NCI-H226 (cell line): ENCODE measurements at places on chromosomes 2 and 18.

DNA sequence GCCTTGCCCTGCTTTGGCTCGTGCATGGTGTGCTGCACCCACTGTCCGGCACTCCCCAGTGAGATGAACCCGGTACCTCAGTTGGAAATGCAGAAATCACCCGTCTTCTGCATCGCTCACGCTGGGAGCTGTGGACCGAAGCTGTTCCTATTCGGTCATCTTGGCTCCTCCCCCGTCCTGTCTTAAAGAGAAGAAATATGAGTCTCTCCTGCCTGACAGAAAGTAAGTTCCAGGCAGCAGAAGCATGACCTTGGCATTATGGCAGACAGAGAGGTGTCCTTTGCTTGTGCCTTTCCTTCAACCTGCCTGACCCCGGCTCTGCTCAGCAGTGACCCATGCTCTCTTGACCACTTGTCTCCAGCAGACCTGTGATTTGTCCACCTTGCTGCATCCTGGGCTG is 62.5 kb upstream of the CYP1B1 start:
- DNase-seq, result no peak

DNA sequence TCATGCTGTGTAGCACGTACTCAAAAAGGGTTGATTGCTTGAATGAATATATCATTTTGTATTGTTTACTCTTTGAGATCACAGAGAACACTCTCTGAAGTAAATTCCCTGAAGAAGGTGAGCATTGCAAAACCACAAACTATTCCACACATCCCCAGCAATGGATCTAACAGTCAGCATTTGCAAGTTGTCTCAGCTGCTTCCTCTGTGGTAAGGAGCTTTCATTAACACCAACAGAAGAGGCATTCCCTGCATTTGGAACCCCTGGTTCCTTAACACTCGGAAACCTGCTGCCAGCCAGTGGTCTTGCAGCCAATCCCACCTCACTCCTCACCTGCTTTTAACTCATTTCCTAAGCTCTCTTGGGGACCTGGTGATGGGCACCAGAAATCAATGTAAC is 108.4 kb downstream of the IRS1 start:
- DNase-seq, result no peak

DNA sequence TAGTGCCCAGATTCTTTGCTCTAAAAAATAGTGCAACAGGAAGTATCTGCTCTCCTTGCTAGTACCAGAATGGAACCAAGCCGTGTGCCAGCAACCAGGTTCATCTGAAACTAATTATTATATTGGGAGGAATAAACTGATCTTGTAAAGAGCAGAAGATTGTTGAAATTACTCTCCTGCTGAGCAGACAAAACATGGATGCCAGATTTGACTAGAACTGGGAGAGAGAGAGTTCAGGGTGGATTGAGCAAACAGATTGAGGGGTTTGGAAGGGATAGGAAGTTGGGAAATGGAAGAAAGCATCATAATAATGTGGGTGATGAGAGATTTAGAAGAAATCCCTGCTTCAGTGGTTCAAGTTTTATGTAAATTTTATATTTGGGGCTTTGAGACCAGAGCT is 160.1 kb upstream of the RASGRP3 start:
- DNase-seq, result no peak

GRCh38 chr2:46552528-46552927 is 73.2 kb downstream of the TMEM247 start:
- no peak for DNase-seq

DNA sequence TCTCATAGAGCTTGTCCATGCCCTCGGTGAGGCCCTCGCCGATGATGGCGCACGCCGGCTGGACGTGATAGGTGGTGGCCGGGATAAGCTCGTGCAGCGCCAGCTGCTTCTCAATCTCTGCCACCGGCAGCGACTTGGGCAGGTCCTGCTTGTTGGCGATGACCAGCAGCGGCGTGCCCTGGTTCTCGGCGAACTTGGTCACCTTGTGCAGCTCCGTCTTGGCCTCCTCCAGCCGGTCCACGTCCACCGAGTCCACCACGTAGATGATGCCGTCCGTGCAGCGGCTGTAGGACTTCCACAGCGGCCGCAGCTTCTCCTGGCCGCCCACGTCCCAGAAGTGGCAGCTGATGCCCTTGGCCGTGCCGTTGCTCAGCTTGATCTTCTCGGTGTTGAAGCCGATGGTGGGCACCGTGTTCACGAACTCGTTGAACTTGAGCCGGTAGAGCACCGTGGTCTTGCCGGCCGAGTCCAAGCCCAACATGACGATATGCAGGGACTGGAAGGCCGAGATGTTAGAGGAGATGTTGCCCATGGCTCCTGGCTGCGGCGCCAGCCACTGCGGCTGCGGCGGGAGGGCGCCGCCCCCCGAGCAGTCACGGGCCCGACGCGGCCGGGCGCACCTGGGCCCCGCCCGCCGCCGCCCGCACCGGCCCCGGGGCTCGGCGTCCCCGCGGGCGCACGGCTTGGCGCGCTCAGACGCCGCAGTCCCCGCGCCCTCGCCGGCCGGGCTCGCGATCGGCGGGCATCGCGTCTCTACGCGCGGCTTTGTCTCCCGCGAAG is 636 bp downstream of the ARL4C start:
- peak; percentile 34 for DNase-seq

DNA sequence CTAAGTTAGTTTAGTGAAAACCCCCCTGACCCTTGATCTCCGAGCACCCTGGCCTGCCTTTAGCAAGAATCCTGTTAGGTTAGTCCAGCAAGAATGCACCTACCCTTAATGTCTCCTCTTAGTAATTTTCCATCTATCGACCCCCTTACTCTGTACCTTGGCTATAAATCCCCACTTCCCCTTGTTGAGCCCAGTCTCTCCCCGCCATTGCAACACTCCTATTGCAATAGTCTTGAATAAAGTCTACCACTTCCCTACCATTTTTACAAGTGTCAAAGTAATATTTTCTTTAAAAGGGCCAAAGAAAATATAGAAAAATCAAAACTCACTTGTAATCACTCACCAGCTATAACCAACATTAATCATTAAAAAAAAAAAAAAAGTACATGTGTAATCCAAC is 4.2 kb upstream of the ZBTB7C start:
- DNase-seq, result no peak

DNA sequence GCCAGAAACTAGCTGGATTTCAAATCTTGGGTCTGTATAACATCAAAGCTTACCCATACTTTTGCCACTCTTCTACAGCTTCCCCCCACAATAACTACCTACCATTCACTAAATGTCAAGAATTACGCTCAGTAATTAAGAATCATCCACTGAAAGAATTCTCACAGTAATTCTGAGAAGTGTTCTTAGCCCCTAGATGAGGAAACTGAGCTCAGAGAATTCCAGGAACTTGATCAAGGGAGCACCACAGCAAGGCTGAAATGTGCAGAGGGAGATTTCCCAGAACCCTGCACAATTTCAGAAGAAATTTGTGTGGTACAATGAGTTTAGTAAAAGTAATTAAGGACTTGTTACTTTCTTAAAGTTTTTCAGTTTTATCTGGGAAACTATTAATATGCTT is 194.5 kb upstream of the STK17B start:
- DNase-seq, result no peak

- DNase-seq, result no peak
Observed at GRCh38 chr2:130183512-130184373, 1.7 kb downstream of the MZT2B start.

DNA sequence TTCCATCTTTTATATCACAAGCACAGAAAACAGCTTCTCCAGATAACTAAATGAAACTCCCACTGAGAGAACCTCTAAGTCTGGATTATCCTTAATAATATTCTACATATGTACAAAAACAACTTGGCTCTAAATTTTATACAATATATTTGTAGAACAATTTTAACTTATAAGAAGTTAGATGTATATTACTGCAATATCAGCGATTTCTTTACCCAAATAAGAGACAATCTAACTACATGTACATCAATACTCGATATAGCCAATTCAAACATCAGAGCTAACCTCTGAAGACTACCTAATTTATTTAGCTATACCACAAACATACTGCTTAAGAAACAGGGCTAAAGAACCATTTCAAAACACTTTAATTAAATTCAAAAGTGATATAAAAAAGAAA is 148.6 kb downstream of the ROCK1 start:
- no peak for DNase-seq

DNA sequence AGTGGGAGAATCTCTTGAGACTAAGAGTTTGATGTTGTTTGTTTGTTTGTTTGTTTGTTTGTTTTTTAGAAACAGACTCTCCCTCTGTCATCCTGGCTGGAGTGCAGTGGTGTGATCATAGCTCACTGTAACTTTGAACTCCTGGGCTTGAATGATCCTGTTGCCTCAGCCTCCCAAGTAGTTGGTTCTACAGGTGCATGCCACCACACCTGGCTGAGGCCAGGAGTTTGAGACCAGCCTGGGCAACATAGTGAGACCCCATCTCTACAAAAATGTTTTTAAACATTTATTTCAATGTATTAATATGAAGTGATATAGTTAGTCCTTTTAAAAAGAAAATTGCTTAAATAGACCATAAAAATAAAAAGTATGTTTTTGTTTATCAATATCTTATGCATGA is 35.6 kb downstream of the MAP3K19 start:
- DNase-seq, result no peak

GRCh38 chr2:78779761-78780160 is 245.7 kb upstream of the REG3G start:
- DNase-seq, result no peak

DNA sequence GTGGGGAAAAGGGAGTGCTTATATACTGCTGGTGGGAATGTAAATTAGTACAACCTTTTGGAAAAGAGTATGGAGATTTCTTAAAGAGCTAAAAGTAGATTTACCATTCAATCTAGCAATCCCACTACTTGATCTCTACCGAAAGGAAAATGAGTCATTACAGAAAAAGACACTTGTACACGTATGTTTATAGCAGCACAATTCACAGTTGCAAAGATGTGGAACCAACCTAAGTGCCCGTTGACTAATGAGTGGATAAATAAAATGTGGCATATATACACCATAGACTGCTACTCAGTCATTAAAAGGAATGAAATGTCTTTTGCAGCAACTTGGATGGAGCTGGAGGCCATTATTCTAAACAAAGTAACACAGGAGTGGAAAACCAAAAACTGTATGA is 29.5 kb downstream of the FLACC1 start:
- no peak for DNase-seq

DNA sequence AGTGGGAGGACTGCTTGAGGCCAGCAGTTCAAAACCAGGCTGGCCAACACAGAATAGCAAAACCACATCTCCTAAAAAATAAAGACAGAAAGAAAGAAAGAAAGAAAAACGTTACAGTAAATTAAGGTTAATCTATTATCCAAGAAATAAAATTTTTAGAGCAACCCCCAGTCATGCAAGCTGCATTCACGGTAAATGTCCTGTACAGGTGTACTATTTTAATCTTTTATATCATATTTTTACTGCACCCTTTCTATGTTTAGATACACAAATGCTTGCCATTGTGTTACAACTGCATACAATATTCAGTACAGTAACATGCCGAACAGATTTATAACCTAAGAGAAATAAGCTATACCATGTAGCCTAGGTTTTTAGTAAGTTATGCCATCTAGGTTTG is 6.0 kb downstream of the PDIA6 start:
- no peak for DNase-seq

- peak; percentile 46 for DNase-seq
Observed at GRCh38 chr18:47772374-47773248, 157.8 kb downstream of the SMAD2 start.

GRCh38 chr2:25169073-25169470 is 692 bp upstream of the POMC start:
- no peak for DNase-seq

- peak; percentile 60 for DNase-seq
Observed at GRCh38 chr2:240893363-240893844, 2.6 kb downstream of the MAB21L4 start.

DNA sequence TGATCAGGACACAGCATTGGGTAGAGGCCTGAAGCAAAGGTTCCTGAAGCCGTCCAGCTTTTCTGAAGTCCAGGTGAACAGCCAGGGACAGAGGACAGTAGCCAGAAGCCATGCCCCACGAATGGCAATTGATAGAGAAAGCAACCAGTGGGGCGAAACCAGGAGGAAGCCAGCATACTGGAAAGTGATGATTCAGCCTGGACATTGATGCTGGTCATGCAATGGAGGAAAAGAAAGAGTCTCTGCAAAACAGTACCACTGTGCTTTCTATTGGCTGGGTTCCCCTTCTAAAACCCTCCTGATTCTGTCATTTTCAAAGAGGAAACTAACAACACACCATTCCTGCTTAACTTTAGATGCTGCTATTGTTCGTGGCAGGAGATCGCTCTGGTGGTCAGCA is 221.4 kb upstream of the EPAS1 start:
- no peak for DNase-seq

GRCh38 chr2:212904646-212905045 is 246.8 kb downstream of the IKZF2 start:
- no peak for DNase-seq

GRCh38 chr2:114231921-114232320 is 210.5 kb upstream of the DPP10 start:
- DNase-seq, result no peak

DNA sequence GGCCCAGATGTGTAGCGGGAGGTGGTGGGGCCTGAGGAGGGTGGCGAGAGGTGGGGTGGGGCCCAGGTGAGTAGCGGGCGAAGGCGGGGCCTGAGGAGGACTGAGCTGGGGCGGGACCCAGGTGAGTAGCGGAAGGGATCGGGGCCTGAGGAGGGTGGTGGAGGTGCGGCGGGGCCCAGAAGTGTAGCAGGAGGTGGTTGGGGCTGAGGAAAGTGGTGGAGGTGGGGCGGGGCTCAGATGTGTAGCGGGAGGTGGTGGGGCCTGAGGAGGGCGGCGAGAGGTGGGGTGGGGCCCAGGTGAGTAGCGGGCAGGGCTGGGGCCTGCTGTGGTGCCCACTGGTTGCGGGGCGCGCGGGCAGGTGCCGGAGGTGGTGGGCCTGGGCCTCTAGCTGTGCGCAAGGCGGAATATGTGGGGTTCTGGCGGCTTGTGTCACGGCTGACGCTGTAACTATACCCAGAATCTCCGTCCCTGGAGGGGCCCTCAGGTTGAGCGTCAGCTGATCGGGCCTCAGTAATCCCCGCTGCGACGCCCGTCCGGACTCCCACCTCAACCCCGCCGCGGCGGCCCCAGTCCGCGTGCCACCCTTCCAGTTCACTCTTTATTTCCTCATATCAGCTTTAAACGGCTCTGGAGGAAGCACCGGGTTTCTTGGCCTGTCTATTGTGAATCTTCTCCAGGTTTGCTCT is 866 bp upstream of the SF3B6 start:
- DNase-seq, result no peak

GRCh38 chr2:54928719-54929118 is 121.5 kb downstream of the RTN4 start:
- DNase-seq, result no peak

GRCh38 chr2:20620696-20621365 is 30.1 kb downstream of the HS1BP3 start:
- no peak for DNase-seq

GRCh38 chr18:48756511-48757226 is 194.1 kb downstream of the SMAD7 start:
- DNase-seq, result no peak

DNA sequence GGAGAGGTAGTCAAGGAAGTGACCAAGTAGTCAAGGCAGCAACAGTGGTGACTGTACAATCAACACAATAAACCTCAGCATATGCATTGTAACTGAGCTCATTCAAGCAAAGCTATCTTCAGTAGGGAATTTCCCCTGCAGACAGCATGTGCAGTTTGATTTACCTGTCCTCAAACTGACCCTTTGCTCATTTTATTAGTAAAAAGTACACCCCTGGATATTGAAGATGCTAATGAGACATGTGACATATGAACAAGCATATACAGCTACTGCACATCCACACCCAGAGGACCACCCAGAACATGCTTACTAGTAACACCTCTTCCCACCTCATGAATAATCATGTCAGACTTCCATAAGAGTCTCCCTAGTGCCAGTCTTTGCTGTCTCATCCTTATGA is 15.4 kb downstream of the C2orf81 start:
- DNase-seq, result peak; percentile 59
